ENCODE measurements at places on chromosomes 16 and 17.

- no peak for DNase-seq
Measured at GRCh38 chr17:77834170-77835115, 124.1 kb upstream of the TNRC6C start.

DNA sequence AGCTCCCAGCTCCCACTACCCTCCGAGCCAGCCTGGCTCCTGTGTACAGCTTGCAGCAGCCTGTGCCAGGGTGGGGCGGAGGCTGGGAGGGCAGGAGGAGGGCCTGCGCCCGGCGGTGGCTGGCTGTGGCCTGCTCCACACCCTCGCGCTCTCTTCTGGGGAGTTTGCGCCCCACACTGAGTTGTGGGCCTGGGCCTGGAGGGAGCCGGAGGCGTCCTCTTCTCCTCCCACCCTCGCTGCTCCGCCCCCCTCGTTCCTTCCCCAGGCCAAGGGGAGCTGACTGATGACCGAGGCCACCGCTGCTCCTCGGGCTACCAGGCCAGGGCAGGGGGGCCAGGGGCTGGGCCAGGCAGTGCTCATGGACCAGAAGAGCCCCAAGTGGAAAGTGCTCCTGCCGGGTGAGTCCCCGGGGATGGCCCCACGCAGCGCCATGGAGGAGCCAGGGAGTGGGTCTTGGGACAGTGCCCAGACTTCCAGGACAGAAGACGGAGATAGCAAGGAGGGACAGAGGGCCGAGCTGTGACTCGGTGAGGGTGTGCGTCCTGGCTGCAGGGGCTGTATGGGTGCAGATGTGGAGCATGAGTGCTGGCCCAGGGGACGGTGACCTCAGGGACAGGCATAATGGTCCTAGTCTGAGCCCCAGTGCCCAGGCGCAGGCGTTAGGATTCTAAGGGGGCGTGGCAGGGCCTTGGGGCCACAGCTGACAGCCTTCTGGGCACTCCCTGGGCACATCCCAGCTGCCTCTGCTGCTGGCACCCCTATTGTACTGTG is 242.1 kb upstream of the GSE1 start:
- no peak for DNase-seq

DNA sequence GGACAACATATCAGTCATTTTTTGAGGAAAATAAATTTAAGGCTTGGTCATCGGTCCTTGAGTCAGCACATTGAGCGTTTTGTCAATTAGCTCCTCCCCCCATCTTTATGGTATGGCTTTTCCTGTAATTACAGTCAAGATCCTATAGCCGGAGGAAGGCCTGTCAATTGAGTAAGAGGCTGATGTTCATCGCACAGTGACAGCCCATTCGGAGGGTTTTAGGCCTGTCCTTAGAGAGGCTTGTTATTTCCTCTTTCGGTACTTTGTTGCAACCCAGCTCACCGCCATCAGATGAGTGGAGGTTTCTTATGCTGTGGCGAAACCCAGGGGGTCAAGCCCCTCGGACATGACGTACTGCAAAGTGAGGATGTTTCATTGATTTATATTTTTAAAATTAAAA is 395.2 kb downstream of the WWOX start:
- no peak for DNase-seq

GRCh38 chr16:13875614-13876284 is 44.2 kb upstream of the ERCC4 start:
- DNase-seq = no peak

DNA sequence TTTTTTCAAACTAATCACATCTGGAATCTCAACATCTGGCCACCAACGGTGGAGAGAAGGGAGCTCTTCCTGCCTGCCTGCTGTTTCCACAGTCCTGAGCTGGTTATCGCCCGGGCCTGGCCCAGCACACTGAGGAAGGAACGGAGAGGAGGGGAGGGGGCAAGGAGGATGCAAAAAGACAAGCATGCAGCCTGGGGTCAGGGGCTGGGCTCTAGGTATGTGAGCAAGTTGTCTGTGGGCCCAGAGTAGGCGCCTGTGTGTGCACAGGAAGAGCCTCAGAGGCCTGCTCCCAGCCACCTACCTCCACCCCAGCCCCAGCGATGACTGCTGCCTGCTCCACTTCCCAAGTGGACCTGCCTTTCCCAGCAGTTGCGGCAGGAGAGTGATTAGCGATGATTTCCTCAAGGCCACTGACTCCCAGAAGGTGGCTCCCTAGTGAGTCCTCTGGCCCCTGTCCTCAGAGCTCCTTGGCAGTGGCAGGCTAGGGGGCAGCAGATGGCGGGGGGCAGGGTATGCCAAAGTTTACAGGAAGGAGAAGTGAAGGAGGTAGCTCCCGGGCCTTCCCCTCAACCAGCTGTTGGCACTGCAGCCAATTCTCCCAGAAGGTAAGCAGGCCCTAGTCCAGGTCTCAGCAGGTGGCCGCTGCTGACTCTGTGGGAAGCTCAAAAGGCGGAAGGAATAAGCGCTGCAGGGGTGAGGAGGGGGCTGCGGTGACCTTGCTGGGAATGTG is 27.0 kb upstream of the RASD1 start:
- DNase-seq = peak; percentile 87

DNA sequence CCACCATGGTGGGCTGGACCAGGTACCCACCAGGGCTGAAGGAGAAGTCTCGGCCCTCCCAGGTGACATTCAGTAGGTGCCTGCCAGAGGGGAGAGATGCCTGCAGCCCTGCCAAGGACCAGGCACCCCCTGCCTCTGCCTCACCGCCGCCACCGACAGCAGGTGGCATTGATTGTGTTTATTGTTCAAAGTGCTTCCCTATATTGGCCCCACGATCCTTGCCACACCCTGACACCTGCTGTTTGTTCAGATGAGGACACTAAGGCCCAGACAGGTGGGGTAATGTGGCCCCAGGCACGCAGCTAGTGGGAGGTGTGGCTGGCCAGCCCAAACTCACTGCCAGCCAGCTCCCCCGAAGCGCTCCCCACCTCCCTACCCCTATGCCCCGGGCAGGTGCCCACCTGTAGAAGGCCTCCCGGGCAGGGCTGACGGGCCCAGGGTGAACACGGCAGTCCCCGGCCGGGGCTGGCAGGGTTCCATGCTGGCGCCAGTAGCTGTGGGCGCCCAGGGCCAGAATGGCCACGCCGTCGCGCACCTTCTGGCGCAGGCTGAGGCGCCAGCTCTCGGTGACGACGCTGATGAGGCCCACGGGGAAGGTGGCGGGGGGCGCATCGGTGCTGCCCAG is 8.0 kb downstream of the GRIN2C start:
- no peak for DNase-seq
